ENCODE measurements at places on chromosomes 6 and 20.
A peak's percentile ranks its signal among the peaks of the same experiment; 100 is the strongest.

GRCh38 chr6:31877651-31878161, 1.1 kb downstream of the SLC44A4 start:
- peak; percentile 44 for DNase-seq

- no peak for DNase-seq
Observed at GRCh38 chr20:60233018-60233630, 274.9 kb downstream of the CDH26 start.

DNA sequence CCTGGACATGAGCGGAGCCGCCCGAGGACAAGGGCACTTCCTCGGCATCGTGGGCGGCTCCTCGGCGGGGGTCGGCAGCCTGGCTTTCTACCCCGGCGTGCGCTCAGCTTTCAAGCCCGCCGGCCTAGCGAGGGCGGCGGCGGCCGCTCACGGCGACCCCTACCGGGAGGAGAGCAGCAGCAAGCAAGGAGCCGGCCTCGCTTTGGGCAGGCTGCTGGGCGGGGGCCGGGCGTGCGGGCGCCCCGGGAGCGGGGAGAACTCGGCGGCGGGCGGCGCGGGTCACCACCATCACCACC, 6.7 kb downstream of the PRDM13 start:
- no peak for DNase-seq

GRCh38 chr6:130858498-130859160, 31.4 kb downstream of the SMLR1 start:
- DNase-seq = no peak

DNA sequence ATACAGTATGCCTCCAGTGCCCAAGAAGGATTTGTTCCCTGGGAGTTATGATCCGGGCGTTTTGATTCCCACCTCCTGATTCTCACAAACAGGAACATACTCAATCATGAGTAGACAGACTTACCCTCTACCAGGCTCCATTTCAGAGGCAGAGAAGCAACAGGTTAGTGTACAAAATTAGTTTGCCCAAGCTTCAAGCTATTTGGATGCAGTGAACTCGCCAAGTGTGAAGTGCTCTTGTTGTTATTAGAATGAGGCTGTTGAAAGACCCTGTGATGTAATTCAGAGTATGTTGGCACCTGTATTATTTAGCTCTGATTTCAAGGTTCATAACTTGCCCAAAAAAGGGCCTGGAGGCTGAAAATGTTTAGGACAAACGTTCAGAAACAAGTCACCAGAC, 247.0 kb downstream of the PHACTR1 start:
- DNase-seq = peak; percentile 54

DNA sequence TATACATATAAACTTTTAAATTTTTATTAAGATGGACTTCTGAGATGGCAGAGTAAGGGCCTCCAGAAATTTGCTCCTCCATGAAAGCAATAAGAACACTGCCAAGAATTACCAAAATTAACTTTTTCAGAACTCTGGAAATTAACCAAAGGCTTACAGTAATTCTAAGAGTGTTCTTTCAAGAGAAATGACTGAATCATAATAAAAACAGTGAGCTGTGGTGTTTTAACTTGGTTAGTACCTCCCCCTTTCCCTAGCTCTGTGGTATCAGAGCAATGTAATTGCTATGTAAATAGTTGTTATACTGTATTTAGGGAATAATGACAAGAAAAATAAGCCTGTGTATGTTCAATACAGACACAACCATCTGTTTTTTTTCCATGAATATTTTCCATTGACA, 19.0 kb downstream of the HECA start:
- no peak for DNase-seq

DNA sequence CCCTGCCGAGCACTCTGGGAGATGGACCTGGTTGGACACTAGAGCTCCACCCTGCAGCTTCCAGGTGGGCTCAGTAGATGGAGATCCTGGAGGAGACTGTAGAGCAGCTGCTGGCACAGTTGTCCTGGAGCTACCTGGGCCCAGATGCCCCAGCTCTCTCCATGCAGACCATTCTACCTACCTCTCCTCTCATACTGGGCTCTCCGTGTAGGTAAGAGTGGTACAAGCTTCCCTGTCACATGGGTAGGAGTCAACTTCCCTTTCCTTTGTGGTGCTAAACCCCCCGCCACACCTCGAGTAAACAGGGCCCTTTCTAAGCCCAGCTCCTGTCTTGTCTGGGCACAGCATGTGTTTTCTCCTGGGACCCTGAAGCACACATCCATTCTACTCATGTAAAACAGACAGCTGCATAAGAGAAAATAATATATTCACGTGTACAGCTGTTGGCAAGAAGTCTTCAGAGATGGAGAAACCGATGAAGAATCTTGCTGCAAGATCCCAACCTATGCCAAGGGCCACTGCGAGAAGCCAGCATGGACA, 108.1 kb upstream of the DUSP22 start:
- DNase-seq = no peak
